ENCODE measurements at places on chromosomes 7 and 10.

- DNase-seq: no peak
These were observed 281.1 kb downstream of the MAD1L1 start for GRCh38 chr7:1951600-1951999.

DNA sequence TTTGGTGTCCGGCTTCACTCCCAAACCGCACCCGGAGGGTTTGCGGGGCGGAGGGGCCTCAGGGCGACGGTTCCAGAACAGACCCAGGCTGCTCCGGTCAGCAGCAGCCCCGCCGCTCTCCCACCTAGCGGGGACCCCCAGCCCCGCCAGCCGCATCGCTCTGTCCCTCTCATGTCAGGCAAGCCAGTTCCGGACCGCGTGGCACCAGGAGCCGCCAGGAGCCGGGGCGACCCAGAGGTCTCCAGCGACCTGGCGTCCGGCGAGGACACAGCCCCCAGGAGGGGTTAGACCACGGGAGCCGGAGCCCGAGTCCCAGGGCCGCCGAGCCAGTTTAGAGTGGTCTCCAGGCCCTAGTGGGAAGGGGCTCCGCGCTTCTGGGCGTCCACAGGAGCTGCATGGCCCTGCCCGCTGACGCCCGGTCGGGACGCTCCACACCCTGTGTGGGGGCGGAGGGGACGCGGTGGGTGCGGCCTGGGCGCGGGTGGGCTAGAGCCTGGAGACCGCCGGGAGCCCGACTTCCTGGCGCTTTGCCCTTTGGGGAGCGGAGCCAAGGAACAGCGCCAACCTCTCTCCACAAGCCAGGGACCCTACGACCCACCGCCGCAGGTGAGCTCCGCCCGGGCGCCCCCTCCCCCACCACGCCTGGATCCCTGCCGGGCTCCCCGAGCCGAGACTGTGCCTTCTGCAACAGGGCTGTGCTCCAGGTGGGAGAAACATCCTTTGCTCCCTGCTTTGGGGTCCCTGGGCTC, 43.4 kb downstream of the ZNF117 start:
- no peak for DNase-seq

- no peak for DNase-seq
These were observed 14.9 kb upstream of the CRCP start for GRCh38 chr7:66099551-66100407.

GRCh38 chr7:152341039-152341913, 94.5 kb downstream of the KMT2C start:
- peak; percentile 71 for DNase-seq

GRCh38 chr7:1141651-1142050, 18.3 kb downstream of the ZFAND2A start:
- DNase-seq: no peak
